Fibroblast of upper back skin (primary cell): ENCODE measurements at places on chromosomes 12 and 14.
A peak's percentile ranks its signal among the peaks of the same experiment; 100 is the strongest.

GRCh38 chr14:60215127-60215444 lies 33.9 kb upstream of the PPM1A start:
- no peak for DNase-seq

GRCh38 chr12:126069549-126070165 lies 1004.4 kb downstream of the AACS start:
- DNase-seq, result peak; percentile 11

- peak; percentile 50 for DNase-seq
Measured at GRCh38 chr14:96184737-96185136, 19.9 kb upstream of the BDKRB2 start.

- DNase-seq, result no peak
Measured at GRCh38 chr12:109931143-109931542, 31.1 kb downstream of the TCHP start.

GRCh38 chr12:56449622-56449984 lies 377 bp upstream of the TIMELESS start:
- no peak for DNase-seq

- peak; percentile 80 for DNase-seq
Measured at GRCh38 chr14:61152851-61153364, 128.2 kb downstream of the TMEM30B start.

DNA sequence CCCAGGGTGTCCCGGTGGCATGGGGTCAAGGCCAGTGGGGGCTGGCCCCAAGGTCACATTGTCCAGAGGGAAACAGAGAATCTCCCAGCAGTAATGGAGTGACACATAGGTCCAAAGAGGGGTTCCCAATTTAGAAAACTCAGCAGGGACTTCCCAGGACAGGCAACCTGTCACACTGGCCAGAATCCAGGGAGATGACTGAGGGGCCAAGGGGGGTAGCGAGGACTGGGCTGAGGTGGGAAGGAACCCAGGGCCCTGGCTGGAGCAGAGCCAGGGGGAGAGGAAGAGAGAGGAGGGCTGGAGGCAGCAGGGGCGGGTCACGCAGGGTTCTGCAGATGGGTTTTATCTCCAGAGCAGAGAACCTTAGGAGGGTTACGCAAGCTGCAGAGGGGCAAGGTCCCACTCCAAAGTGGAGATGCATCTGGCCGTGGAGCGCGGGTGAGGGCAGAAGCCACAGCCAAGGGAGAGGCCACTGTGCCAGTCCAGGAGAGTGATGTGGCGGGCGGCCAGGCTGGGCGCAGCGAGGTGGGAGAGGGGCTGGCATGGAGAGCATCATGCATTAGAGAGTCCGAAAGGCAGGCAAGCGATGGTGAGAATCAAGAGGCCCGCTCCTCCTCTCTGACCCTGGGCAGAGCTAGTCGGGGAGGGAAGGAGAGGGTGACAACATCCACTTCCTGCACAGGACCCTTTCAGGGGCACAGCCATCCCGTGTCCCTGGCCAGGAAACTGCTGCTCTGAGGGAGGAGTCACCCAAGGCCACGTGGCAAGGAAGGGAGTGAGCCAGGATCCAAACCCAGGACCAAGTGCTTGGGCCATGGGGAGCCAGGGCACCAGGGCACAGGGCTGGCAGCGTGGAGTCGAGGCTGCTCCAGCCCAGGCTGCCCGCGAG lies 29.0 kb downstream of the NCOR2 start:
- no peak for DNase-seq

DNA sequence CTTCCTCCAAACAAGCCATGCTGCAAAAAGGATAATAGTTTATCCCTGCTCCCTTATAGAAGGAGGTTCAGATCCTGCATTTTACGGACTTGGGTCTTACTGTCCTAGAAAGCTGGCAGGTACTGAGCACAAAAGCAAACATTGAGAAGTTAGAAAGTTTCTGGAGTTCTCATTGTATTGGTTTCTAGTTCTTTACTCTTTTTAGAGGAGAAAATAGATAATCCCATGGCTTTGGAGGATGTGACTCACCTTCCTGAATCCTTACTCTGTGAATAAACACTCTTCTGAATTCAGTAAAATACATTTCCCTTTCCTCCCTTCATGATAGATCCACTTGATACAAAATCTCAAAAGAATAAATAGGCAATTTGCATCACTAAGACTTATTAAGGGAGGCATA lies 188.9 kb downstream of the NPAS3 start:
- DNase-seq, result no peak
